Effector CD8-positive, alpha-beta T cell (primary cell): ENCODE measurements at places on chromosomes 1 and 21.

DNA sequence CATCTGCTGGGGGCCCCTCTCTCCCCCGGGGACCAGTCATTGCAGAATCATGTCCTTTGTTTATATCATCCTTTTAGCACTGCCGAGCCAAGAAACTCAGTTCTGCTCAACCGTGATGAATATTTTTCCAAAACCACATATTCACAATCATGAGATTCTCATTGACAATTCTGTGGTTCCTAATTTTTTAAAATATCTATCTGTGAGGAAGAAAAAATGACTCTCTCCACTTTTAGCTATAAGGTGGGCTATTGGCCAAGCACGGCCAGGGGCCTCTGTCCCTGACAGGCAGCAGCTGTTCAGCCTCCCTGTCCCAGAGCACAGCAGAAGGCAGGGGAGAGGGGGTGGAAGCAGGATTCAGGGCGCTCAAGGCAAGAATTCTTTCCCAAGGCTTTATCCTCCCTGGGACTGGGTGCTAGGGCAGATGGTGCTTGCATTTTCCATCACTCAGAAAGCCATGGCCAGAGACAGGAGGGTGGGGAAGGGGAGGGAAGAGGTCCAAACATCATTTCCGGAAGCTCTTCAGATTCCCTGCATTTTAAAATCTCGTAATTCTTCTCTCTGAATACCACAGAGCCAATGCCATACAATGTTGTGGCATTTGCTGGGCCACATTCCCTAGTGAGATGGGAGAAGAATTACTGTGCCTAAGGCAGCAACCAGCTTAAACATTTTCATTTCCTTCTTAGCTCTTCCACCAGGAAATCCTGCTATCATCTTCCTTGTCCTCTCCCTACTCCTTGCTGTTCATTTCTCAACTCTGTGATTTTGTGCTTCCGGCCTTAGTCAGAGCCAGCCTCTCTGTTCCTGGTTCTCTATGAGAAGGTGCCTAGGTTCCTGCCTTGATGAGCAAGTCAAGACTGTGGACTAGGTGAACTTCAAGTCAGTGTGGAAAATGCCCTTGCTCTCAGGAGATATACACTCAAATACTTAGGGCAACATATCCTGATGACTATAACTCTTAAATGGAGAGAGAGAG, 60.3 kb downstream of the KCNJ6 start:
- DNase-seq = no peak

- DNase-seq = no peak
These were observed 29.0 kb downstream of the NEK7 start for GRCh38 chr1:198185759-198186158.

DNA sequence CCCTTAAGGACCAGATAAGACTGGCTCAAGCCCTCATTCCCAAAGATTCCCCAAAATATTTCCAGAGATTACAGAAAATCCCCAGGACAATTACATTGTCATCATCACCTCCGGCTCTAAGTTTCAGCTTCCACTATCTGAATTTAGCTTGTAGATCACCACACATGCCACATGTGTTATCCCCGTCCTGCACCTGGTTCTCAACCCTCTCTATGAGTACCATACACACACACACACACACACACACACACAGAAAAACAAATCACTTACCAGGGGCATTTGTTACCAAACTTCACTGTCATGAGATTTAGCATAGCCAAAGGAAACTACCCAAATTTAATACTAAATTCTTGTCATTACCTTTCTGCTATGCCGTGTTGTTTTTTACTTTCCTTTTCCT, 15.4 kb upstream of the TSPAN1 start:
- DNase-seq = no peak

- DNase-seq = no peak
These were observed 92.3 kb upstream of the TARDBP start for GRCh38 chr1:10920063-10920626.

DNA sequence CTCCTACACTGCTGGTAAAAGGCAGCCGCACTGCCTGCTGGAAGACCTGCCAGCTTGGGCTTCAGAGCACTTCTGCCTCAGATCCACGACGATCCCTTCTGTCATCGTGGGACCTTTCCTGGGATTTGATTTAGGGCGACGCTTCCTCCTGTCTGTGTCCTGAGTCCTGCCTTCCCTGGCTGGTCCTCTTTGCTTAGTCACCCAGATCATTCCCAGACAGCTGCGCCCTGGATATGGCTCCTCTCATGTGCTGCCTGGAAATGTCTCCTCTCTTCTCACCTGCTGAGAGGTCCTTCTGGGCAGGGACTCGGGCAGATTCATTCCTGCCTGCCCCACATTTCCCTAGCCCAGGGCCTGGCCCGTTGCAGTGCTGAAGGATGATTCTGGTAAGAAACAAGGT, 72.4 kb upstream of the POU3F1 start:
- DNase-seq = no peak

GRCh38 chr1:23801338-23801748, 789 bp upstream of the GALE start:
- no peak for DNase-seq

DNA sequence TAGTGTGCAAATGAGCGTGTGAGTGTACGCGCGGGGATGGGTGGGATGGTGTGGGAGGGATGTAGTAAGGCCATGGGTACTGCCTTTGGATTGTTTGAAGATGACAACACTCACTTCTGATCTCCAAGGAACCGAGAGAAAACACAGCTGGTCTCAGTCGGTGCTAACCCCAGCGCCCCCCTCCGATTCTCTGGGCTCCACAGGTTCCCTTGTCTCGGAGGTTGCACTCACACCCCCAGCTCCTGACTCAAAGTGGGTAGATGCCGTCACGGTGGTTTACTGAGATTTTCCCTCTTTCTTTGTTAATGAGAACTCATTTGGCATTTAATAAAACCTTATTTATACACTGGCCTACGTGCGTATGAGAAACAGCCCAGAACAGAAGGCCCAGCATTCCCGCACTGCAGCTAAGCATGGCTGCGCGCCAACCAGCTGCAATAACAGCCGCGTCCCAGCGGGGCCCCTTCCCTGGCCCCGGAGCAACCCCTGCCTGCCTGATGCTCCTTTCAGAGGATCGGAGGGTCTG, 25.8 kb downstream of the ABCA4 start:
- DNase-seq = no peak

- DNase-seq = no peak
These were observed 70.2 kb downstream of the SH3GLB1 start for GRCh38 chr1:86774305-86775295.

- no peak for DNase-seq
These were observed 35.4 kb upstream of the DSCAM start for GRCh38 chr21:40882192-40882915.

DNA sequence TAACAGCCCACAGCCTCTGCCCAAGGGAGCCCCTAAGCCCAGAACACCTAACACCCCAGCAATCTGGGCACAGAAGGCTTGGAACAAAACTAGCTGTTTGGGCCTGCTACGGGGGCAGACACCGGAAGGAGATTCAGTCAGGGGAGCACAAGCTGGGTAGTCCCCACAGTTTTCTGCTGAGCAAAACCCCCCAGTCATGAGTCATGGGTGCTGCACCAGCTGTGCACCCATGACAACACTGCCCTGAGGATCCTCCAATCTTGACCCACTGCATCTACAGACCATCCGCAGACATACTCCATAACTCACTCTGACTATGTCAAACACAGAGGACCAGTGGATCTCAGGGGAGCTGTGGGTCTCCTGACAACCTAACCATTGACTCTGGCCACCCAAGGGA, 105.1 kb downstream of the LRIG2 start:
- DNase-seq = no peak

GRCh38 chr1:14392859-14393365, 205.6 kb upstream of the KAZN start:
- no peak for DNase-seq

- DNase-seq = no peak
These were observed 19.9 kb downstream of the SGIP1 start for GRCh38 chr1:66553846-66554245.

DNA sequence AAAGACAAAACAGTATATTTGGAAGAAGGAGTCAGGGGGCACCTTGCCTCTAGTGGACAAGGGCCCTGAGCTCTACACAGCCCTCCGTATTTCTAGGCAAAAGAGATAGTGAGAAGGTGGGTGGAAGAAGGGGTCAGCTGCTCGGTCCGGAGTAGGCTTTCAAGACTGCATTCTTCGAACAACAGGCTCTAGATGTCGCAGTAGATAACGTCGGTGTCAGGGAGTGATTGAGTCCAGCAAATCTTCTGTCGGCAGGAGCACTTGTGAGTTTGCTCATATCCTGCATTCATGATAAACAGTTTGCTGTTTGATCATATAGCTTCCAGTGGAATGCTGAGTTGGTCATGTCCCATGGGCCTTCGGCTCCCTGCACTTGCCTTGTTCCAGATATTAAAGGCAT, 36.8 kb downstream of the DIPK1A start:
- DNase-seq = no peak

- DNase-seq = no peak
These were observed 6.2 kb downstream of the LIN9 start for GRCh38 chr1:226302731-226303130.

- DNase-seq = no peak
These were observed 9.1 kb downstream of the SGIP1 start for GRCh38 chr1:66542811-66543767.

GRCh38 chr21:39863111-39863510, 4.1 kb upstream of the PCP4 start:
- DNase-seq = no peak

DNA sequence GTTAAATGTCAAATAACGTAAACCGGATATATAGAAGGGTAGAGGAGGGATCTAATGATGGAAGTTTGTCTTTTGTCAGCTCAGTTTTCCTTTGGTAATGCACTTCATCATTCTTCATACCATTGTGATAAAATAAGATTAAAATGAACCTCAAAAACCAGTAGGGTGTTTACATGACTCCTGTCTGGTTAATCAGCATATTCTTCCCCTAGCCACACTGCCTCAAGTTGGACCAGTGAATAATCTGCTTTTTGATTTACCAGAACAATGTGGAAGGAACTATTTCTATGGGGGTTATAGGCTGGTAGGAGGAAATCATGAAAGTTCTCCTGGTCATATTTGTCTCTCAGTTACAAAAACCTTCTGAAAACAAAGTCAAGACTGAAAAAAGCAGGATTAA, 634.7 kb downstream of the NCAM2 start:
- no peak for DNase-seq

DNA sequence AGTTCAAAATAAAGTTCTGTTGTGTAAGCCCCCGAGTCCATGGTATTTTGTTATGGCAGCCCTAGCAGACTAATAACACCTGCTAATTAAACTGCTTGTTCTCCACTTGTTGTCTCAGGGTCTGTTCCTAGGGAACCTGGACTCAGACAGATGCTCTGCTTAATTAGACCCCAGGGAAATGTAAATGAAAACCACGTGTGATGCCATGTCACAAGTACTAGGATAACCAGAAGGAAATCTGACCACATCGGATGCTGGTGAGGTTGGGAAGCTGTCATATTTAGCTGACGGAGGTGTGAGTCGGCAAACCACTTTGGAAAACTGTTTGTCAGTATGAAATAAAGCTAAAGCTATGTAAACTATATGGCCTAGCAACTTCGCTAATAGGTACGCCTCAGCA, 19.6 kb downstream of the EDN2 start:
- no peak for DNase-seq

- peak; percentile 96 for DNase-seq
These were observed at the start of gene ABCD3 for GRCh38 chr1:94417978-94418663. TSS of gene ABCD3 (plus strand) at chr1:94418389. CDS start at chr1:94418479, 90 bp downstream.

- no peak for DNase-seq
These were observed 435.6 kb upstream of the CHRM3 start for GRCh38 chr1:238950784-238951183.

GRCh38 chr1:8980656-8981055, 35.0 kb downstream of the CA6 start:
- no peak for DNase-seq

DNA sequence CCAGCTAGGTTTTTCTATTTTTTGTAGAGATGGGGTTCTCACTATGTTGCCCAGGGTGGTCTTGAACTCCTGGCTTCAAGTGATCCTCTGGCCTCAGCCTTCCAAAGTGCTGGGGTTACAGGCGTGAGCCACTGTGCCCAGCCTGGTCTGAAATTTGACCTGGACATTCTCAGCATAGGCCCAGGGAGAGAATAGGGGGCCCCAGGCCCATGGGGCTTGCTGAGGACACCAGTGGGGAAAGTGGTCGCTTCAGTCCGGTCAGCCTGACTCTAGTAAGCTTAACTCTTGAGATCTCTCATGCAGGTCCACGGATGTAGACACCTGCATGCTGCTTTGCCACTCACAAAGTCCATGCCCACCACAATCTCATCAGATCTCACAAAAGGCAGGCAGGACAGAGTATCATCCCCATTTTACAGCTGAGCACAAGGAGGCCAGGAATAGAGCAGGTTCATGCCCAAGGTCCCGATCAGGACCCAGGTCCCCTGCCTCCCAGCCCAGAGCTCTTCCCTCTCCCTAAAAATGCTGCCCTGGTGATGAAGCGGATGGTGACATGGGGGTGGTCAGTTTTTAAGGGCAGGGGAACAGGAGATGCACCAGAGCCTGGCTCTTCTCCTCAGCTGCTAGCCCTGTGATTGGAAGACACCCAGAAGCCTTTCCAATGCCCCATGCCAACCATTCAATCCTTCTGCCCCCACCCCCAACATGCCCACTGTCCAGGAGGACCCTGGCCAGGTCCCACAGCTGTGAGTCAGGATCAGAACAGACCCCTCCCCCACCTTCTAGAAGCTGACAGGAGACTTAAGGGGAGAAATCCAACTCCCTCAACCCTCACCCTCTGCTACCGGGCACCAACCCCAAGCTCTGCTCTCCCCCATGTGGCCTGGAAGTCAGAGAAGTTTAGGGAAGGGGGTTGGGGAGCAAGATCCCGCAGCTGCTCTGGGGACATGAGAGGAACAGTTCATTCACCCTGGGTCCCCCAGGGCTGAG, 1.8 kb downstream of the FHL3 start:
- DNase-seq = no peak

GRCh38 chr1:111850109-111850508, 94.4 kb downstream of the DDX20 start:
- no peak for DNase-seq

GRCh38 chr1:18182398-18183160, 75.0 kb downstream of the IGSF21 start:
- no peak for DNase-seq

- no peak for DNase-seq
These were observed 2.7 kb downstream of the PPFIA4 start for GRCh38 chr1:203028784-203029553.

- no peak for DNase-seq
These were observed 46.5 kb downstream of the KCNJ15 start for GRCh38 chr21:38303300-38303699.
